ENCODE measurements at places on chromosomes 7 and 10. TPM values are rescaled to one million over a fixed set of nuclear protein-coding genes. Genes with fewer than 3 reads are reported as not detected.
A peak's percentile ranks its signal among the peaks of the same experiment; 100 is the strongest.

The CC2D2B gene
- not detected for polyA plus RNA-seq

The CRYGN gene
- 0.30 TPM for polyA plus RNA-seq

The AGAP4 gene
- not detected for polyA plus RNA-seq

The FKBP6 gene
- not detected for polyA plus RNA-seq

The CLCN1 gene
- not detected for polyA plus RNA-seq

The UMAD1 gene
- polyA plus RNA-seq: 36.2 TPM

The AKR1B15 gene
- not detected for polyA plus RNA-seq

The MSRB2 gene
- 4.1 TPM for polyA plus RNA-seq

The ANKRD16 gene
- 3.7 TPM for polyA plus RNA-seq

DNA sequence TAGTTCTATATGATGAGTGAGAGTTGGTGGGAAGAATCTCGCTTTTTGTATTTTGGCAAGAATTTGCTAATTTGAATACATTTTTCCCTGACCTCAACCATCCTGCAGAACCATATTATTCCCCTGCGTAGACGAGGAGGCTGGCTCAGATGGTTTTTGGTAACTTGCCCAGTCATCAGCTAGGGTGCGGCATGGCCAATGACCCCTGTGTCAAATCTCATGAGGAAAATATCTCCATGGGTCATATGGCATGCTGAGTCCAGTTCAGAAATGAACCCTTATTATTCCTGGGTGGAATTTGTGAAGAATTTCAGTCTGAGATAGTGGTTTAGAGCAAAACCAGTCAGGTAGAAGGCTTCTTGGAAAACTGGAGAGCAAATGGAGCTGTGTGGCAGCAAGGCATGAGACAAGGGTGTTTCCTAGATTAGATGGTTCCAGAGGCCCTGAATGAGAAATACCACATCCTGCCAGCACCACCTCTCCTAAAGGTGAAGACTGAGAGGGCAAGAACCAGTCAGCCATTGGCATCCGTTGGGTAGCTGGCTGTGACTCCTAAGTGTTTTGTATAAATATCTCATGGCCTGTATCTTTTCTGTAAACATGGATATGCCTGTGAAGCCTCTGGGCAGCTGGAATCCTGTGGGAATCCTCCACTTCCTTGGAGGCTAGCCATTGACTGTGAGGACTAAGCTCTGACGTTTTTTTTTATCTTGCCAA is 5.8 kb upstream of the UPP1 start:
- H3K4me3 ChIP-seq: no peak overlapping the region
- H3K27me3 ChIP-seq: no peaks in the 10 kb centered on the region
- H3K36me3 ChIP-seq: no peaks in the 10 kb centered on the region
- DNase-seq: peak; percentile 27
- H3K4me1 ChIP-seq: peaks cover 36% of the 10 kb centered on the region
- H3K27ac ChIP-seq: no peak overlapping the region

DNA sequence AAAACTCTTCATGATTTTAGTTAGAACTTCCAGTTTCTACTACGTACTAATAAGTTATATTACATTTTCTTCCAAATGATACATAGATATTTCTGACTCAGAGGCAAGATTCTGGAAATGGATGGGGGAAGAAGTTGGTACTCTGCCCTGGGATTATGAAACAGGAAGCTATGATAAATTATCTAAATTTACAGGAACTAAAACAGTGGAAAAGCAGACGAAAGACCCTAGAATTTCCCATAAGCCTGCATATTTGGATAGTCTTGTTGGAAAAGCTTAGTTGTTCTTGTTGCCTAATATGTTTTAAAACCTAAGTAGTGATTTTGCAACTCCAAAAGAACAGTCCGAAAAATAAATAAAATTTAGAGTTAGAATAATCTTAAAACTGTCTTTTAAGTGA is 21.8 kb downstream of the CFAP69 start:
- no peak for DNase-seq
- peaks cover 2% of the 10 kb centered on the region for H3K27me3 ChIP-seq
- H3K4me3 ChIP-seq: no peak overlapping the region
- H3K36me3 ChIP-seq: no peaks in the 10 kb centered on the region
- no peak overlapping the region for H3K27ac ChIP-seq

GRCh38 chr10:124127965-124128810 is 34.8 kb upstream of the CHST15 start:
- no peaks in the 10 kb centered on the region for H3K36me3 ChIP-seq
- no peak overlapping the region for H3K27ac ChIP-seq
- no peak for DNase-seq
- H3K4me3 ChIP-seq: no peak overlapping the region
- no peaks in the 10 kb centered on the region for H3K4me1 ChIP-seq
- no peaks in the 10 kb centered on the region for H3K27me3 ChIP-seq

GRCh38 chr7:4670791-4671190 is 11.3 kb upstream of the FOXK1 start:
- no peaks in the 10 kb centered on the region for H3K36me3 ChIP-seq
- no peak overlapping the region for H3K27ac ChIP-seq
- DNase-seq: no peak
- H3K4me3 ChIP-seq: no peak overlapping the region
- H3K4me1 ChIP-seq: no peaks in the 10 kb centered on the region

- H3K36me3 ChIP-seq: no peaks in the 10 kb centered on the region
- H3K4me3 ChIP-seq: no peak overlapping the region
- no peak overlapping the region for H3K27ac ChIP-seq
- DNase-seq: no peak
These were observed 65.3 kb downstream of the RBM20 start for GRCh38 chr10:110709444-110709828.

GRCh38 chr7:68936471-68937035 is 661.7 kb upstream of the AUTS2 start:
- H3K4me1 ChIP-seq: no peaks in the 10 kb centered on the region
- no peaks in the 10 kb centered on the region for H3K36me3 ChIP-seq
- no peak overlapping the region for H3K4me3 ChIP-seq
- no peaks in the 10 kb centered on the region for H3K27me3 ChIP-seq

- H3K27me3 ChIP-seq: no peaks in the 10 kb centered on the region
- H3K4me1 ChIP-seq: no peaks in the 10 kb centered on the region
- DNase-seq: no peak
These were observed 132.1 kb downstream of the ADRA2A start for GRCh38 chr10:111208951-111209350.

DNA sequence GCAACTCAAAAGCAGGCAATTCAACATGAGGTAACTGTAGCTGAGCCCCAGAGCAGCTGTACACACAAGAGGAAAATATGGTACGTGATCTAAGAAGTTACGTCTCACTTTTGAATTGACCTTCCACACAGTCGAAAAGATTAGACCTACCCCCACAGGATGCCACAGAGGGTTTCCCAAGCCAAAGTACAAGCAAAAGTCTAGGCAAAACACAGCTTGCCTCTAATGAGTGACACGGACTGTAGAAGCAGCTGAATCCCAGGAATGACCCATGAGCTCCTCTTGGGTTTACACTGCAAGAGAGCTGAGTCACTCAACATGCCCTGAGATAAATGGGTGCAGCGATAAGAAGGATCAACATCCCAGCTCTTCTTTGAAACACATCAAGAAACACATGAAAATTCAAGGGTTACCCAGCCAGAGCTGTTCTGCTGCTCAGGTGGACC is 9.8 kb downstream of the CREB3L2 start:
- H3K27me3 ChIP-seq: no peaks in the 10 kb centered on the region
- H3K4me3 ChIP-seq: no peak overlapping the region
- no peak for DNase-seq
- H3K27ac ChIP-seq: no peak overlapping the region
- peaks cover 13% of the 10 kb centered on the region for H3K4me1 ChIP-seq

DNA sequence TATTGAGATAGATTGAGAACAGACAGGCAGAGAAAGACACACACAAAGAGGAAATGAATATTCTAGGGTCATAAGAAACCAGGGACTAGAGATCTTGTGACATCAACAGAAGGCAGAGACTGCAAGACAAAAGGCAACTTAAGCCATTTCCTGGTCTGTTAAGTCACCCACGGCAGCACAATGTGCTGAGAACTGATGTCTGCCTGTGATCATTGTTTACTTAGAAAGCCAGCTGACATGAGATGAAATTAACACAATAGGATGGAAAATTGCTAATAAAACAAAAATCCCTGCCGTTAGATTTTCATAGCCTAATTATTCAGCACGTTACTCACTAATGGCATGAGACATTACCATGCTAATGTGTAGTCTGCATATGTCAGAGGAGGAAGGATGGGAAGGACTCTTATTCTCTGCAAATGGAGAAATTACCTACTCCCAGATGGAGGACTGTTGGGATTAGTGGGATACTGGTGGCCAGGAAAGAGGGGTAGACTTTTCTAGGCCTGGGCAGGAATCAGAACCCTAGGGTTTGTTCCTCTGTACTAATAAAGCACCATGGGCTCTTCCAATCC is 191.3 kb upstream of the PODXL start:
- H3K4me1 ChIP-seq: no peaks in the 10 kb centered on the region
- no peak overlapping the region for H3K4me3 ChIP-seq
- no peak overlapping the region for H3K27ac ChIP-seq
- H3K27me3 ChIP-seq: peaks cover 2% of the 10 kb centered on the region
- no peak for DNase-seq
- no peaks in the 10 kb centered on the region for H3K36me3 ChIP-seq

- no peak overlapping the region for H3K4me3 ChIP-seq
- no peak overlapping the region for H3K27ac ChIP-seq
These were observed 123.5 kb downstream of the KMT2C start for GRCh38 chr7:152312316-152312715.

GRCh38 chr10:67602268-67602950 is 93.6 kb downstream of the CTNNA3 start:
- H3K4me3 ChIP-seq: no peak overlapping the region
- H3K27me3 ChIP-seq: peaks cover 2% of the 10 kb centered on the region
- H3K4me1 ChIP-seq: no peaks in the 10 kb centered on the region
- H3K27ac ChIP-seq: no peak overlapping the region
- no peak for DNase-seq

DNA sequence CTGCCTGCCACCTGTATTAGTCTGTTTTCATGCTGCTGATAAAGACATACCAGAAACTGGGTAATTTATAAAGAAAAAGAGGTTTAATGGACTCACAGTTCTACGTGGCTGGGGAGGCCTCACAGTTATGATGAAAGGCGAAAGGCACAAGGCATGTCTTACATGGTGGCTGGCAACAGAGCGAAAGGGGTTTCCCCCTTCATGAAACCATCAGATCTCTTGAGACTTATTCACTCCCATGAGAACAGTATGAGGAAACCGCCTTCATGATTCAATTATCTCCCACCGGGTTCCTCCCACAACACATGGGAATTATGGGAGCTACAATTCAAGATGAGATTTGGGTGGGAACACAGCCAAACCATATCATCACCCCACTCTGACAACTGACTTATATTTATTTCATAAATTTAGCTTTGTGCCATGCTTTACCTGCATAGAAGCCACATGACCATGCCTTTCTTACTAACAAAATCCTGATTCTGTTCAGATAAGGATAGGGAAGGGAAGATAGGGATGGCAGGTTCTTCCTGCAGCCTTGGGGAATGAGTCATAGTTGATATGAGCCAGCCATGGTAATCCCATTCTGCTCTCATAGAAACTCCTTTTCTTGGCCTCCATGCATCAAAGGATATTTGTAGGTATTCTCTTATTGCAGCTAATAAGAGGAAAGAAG is 191.3 kb upstream of the AGK start:
- H3K36me3 ChIP-seq: no peaks in the 10 kb centered on the region
- H3K4me3 ChIP-seq: no peak overlapping the region
- H3K27me3 ChIP-seq: no peaks in the 10 kb centered on the region
- H3K4me1 ChIP-seq: no peaks in the 10 kb centered on the region
- no peak for DNase-seq

DNA sequence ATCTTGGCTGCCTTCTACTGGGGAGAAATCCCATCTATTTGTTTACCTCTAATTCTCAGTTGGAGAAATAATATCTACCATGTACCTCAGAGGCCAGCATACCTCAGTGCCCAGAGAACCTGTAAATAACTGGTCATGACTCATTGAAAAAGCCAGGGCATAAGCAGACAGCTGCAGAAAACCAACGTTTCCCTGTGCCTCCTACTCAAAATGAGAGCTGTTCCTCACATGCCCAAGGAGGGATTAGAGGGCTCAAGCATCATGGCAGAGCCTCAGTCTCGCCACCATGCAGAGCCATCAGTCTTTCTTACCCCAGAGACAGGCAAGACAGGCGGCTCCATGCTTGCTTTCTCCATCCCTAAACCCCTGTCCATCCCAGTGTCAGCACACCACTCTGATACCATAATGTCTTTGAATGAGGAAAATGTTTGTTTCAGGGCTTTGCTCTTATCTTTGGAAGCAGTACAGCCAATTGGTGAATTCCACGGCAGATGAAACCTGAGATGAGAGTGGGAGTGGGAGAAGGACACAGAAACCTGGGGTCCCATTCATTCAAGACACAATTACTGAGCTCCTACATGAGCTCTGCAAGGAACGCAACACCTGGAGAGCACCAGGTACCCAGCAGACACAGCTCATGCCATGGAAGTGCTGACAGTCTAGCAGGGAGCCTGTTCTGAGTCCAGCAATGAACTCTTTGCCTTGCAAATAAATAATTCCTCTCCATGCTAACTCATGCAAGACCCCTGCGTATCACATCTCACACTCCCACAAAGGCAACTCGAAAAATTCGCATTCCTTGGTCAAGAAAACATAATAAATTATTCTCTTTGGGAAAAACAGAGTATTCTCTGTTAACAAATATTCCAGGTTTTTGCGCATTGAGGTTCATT is 21.1 kb downstream of the PON1 start:
- H3K4me1 ChIP-seq: no peaks in the 10 kb centered on the region
- H3K27me3 ChIP-seq: no peaks in the 10 kb centered on the region
- DNase-seq: no peak
- H3K36me3 ChIP-seq: no peaks in the 10 kb centered on the region
- H3K27ac ChIP-seq: no peak overlapping the region

DNA sequence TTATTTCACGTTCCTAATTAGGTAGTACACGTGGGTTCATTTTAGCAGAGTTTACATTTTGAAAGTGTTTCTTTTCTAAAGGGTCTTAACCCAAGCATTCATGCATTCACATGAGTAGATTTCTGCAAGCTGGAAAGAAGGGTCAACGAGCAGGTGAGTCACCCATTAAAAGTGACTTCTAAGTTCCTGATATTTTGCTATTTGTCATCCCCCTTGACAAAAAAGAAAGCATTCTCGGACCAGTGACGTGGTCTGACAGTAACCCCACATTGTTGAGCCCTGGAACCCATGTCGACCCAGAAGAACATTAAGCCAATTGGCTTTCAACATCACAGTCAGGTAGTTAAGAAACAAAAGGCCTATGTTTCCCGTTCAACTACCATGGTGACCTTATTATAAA is 49.6 kb downstream of the ABCB5 start:
- H3K36me3 ChIP-seq: no peaks in the 10 kb centered on the region
- no peaks in the 10 kb centered on the region for H3K4me1 ChIP-seq
- no peak overlapping the region for H3K27ac ChIP-seq
- DNase-seq: no peak
- no peak overlapping the region for H3K4me3 ChIP-seq
- no peaks in the 10 kb centered on the region for H3K27me3 ChIP-seq

GRCh38 chr7:56537477-56537876 is 421.3 kb upstream of the NUPR2 start:
- no peaks in the 10 kb centered on the region for H3K27me3 ChIP-seq
- no peaks in the 10 kb centered on the region for H3K36me3 ChIP-seq
- no peak overlapping the region for H3K4me3 ChIP-seq
- H3K4me1 ChIP-seq: no peaks in the 10 kb centered on the region
- H3K27ac ChIP-seq: no peak overlapping the region

GRCh38 chr7:37642028-37642540 is 41.5 kb upstream of the GPR141 start:
- H3K27me3 ChIP-seq: no peaks in the 10 kb centered on the region
- H3K4me3 ChIP-seq: no peak overlapping the region
- DNase-seq: no peak
- H3K4me1 ChIP-seq: no peaks in the 10 kb centered on the region
- H3K36me3 ChIP-seq: no peaks in the 10 kb centered on the region
